ENCODE measurements at places on chromosomes 12 and 14.
A peak's percentile ranks its signal among the peaks of the same experiment; 100 is the strongest.

DNA sequence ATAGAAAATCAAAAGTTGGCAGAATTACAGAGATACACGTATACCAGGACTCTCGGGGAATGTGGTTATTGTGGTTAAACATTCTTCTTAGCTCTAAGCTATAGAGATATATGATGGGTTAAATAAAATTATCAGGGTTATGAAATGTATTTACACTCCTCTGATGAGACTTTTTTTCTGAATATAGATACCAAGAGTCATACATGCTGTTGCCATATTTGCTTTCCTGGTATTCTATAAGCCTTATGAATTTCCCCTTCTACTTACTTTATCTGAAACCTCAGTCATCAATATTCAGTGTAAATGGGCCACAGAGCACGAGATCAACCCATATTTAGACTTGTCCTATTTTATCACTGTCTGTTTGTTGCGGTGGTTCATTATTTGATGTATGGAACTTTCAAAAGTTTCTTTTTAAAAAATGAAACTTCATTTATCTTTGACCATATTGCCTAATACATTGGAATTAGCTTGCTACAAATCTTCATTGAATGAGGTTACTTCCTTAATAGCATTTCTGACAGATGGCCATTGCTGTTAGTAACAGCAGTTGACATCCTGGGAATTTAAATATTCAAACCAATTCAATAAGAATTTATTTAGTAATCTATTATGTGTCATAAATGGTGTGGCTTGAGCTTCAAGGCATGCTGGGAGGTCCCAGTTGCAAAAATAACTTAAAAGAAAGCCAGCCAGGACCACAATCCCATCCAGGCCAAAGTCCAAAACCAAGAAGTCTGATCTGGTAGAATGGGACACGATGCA, 393.5 kb downstream of the PCNX1 start:
- DNase-seq, result no peak

DNA sequence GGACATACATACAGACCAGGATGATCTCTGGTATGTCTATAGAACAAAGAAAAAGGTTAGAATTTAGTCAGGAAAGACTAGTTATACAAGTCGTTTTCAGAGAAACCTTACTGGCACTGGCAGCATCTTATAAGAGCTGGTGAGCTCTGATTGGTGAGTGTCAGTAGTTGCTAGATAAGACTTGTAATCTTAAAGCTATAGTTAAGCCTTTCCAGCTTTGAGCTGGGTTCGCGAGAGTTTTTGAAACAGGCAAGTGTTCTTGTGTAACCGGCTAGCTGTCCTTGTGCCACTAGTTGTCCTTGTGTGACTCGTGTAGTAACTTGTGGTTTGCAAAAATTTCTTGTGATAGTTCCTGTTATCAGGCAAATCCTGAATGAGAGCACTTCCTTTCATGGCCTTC, 740.9 kb downstream of the GALC start:
- DNase-seq, result no peak

DNA sequence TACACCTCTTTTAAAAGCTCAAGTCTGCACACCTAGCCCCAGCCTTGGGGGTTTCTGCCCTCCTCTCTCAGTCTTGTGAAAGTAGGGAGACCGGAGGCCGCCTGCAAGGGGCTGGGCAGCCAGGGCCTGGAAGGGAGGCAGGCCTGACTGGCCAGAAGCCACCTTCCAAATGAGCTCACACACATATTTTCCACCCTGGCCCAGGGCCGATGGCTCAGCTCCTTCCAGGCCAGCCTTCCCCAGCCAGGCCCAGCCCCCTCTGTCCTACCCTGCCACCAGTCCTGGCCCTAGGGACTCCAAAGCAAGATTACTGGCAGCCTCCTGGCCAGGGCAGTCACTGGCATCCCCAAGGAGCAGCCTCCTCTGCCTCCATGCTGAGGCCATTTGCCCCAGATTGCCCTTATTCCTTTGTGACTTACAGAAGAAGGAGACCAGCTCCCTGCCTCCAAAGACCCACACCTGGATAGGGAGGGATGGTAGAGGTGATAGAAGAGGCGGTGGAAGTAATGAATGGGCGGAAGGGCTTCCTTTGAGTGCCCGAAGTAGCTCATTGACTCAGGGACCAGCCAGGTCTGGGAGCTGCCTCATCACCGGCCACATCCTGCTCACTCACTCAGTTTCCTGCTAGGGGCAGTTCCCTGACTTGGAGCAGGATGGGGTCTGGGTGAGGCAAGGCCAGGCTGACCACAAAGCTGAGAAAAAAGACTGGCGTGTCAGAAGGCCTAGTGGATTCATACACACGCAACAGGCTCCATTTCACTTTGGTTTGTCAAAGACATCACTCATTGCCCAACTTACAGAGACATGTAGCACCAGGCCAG, 14.8 kb downstream of the MMP14 start:
- peak; percentile 90 for DNase-seq

DNA sequence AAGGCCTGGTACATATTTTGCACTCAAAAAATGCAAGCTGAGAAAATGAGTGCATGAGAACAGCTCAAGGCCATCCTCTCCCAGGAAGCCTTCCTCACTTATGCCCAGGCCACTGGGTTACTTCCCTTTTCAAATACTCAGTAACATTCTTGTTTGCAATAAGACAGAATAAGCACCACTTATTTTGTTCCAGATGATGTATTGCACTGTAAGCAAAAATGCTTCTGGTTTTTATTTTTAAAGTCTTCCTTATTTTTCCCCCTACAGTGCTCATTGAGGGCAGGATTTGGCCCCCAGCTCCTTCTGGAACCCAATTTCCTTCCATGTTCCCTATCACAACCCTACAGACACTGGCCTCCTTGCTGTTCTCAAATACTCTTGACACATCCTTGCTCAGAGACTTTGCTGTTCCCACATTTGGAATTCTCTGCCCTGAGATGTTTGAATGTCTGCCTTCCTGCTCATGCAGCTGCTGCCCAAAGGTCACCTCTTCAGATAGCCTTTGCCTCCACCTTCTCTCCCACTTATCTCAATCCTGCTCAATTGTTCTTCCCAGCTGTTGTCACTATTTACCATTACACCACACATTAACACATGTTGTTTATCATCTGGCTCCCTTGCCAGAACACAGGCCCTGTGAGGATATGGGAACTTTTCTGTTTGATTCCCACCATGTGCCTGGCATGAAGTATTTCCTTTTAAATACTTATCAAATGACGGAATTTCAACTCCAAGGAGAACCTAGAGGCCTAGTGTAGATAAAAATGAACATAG, 49.9 kb downstream of the IFNG start:
- DNase-seq, result no peak

DNA sequence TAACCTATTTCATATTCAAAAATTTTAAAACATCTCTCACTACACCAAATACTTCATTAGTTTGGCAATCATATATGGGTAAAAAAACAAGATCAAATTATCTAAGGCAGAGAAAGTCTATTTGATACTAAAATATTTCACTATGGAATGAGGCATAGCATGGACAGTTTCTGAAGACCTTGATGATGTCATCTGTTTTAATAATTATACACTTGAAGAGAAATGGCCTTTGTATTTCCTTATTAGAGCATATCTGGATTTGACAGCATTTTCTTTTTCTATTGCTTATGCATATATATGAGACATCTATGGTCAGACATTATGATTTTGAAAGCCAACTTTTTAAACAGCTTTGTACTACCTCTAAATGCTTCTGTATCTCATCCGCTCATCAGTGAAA, 88.6 kb downstream of the DDHD1 start:
- DNase-seq, result no peak

GRCh38 chr12:68591734-68592418, 18.8 kb upstream of the RAP1B start:
- DNase-seq, result no peak

- DNase-seq, result no peak
These were observed 2.5 kb upstream of the LRRK2 start for GRCh38 chr12:40222247-40222646.

DNA sequence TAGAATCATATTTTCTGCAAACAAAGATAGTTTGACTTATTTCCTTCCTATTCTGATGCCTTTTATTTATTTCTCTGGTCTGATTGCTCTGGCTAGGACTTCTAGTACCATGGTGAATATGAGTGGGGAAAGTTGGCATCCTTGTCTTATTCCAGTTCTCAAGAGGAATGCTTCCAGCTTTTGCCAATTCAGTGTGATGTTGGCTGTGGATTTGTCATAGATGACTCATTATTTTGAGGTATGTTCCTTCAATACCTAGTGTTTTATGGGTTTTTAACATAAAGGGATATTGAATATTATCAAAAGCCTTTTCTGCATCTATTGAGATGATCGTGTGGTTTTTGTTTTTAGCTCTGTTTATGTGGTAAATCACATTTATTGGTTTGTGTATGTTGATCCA, 139.4 kb upstream of the CNTN1 start:
- DNase-seq, result no peak

DNA sequence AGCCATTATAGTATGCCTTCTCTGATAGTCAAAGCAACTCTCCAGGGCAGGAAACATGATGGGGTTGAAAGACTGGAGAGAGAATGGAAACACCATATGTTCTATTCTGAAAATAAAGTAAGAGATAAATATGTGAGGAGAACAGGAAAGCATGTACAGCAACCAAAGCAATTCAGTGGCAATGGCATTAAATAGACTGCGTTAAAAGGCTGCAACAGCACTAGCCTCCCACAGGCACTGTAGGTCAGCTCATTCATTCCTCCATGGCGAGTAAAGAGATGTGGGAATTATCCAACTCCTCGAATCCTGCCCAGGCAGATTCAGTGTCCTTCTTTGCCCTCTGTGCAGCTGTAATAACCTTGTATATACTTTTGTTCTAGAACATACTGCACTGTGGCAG, 43.8 kb downstream of the ANO6 start:
- no peak for DNase-seq

- no peak for DNase-seq
These were observed 13.6 kb upstream of the RFLNA start for GRCh38 chr12:124281309-124281708.

GRCh38 chr14:42944284-42944683, 1337.6 kb downstream of the LRFN5 start:
- DNase-seq, result no peak

DNA sequence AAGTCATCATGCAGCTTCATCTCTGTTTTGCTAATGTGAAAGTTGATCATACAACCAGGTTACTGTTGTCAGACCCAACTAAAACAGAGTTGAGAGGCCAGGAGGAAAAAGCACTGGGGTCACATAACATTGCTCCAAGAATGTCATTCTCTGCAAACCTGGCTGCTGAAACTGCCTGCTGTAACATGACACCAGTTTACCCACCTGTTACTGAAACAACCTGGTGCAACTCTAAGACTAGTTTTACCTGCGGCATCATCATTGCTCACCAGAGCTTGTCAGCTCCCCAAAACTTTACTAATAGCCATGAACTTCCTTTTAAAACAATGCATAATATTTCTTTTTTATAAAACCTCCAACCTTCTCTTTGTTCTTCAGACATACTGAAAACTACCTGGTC, 30.7 kb upstream of the DEGS2 start:
- DNase-seq, result no peak

- no peak for DNase-seq
These were observed 583.7 kb upstream of the LRFN5 start for GRCh38 chr14:41022932-41023331.

DNA sequence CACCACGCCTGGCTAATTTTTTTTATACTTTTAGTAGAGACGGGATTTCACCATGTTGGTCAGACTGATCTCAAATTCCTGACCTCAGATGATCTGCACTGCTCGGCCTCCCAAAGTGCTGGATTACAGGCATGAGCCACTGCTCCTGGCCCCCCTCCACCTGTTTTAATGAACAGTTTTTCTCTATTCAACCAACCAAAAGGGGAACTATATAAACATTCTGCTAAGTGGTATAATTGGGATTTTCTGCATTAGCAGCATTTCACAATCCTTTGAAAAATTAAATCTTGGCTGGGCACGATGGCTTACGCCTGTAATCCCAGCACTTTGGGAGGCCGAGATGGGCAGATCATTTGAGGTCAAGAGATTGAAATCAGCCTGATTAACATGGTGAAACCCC, 44.8 kb downstream of the KNTC1 start:
- DNase-seq, result no peak

DNA sequence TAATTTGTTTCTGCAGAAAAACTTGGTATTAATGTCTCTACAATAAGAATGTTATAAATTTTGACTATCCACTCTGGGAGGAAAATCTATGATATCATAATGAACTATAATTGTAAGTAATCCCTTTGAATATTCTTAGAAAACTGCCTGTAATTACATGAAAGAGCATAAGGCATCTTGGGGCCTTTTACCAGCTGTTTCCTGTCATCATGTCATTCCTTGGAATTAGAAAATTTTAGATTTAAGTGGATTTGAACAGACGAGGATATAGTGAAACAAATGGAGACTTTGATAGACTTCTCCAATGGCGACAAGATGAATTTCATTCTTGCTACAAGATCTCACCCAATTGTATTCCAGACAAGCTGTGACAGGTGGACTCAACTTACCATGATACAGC, 423.4 kb upstream of the FLRT2 start:
- no peak for DNase-seq

GRCh38 chr12:33116284-33116683, 219.7 kb upstream of the PKP2 start:
- DNase-seq, result no peak

GRCh38 chr14:73879027-73879426, 7.6 kb upstream of the ZNF410 start:
- no peak for DNase-seq

GRCh38 chr12:11838403-11838802, 188.9 kb downstream of the ETV6 start:
- no peak for DNase-seq

DNA sequence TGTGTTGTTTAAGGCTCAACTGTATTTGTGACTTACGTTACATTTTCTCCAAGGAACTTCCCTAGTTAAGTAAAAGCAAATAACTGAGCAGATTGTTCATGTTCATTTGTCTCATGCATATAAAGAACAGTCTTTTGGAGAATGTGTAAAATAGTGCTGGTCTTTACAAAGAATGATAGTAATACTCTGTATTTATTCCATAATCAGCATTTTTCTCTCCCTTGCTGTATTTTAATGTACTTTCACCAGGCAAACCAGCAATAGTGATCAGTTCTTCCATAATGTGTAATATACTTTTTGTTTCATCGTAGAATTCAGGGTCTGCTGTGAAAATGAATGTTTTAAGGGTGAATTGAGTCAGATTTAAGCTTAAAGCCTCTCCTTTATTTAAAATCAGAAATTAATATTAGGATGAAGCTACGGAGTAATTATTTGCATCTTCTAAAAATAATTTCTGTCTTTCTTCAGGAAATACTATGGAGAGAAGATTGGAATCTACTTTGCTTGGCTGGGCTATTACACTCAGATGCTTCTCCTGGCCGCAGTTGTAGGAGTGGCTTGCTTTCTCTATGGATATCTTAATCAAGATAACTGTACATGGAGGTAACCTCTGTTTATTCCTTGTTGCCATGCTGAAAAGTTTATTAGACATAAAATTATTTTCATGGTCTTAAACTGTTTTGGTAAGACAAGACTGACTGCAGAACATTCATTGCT, 141.1 kb downstream of the ANO6 start:
- no peak for DNase-seq

GRCh38 chr12:101596172-101596571, 1.4 kb downstream of the MYBPC1 start:
- DNase-seq, result no peak

GRCh38 chr12:27213304-27213703, 30.8 kb upstream of the STK38L start:
- no peak for DNase-seq

GRCh38 chr12:65278576-65279368, at the start of gene MSRB3:
Gene MSRB3, plus strand, starts transcription at chr12:65278683. Its CDS starts 29,897 bp downstream, at chr12:65308580.
- peak; percentile 79 for DNase-seq
